ENCODE measurements at places on chromosomes 7 and 10.

DNA sequence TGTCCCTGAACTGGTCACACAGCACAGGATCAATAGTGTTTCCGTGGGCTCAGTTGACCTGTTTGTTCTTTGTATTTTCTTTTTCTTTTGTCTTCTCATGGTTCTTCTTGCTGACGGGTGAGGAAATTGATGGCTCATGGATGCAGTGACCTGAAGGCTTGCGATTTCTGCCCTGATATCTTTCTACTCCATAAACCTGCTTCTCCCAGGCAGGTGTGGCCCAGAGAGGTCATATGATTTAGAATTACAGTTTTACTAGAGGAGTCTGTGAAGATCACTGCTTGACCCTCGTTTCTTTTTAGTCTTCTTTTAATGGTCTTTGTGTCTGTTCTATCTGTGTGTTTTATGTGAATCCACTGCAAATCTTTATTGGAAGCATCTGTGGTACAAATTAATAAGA is 195.1 kb upstream of the KLF6 start:
- DNase-seq, result no peak

GRCh38 chr10:67520924-67521520 is 175.0 kb downstream of the CTNNA3 start:
- peak; percentile 73 for DNase-seq

DNA sequence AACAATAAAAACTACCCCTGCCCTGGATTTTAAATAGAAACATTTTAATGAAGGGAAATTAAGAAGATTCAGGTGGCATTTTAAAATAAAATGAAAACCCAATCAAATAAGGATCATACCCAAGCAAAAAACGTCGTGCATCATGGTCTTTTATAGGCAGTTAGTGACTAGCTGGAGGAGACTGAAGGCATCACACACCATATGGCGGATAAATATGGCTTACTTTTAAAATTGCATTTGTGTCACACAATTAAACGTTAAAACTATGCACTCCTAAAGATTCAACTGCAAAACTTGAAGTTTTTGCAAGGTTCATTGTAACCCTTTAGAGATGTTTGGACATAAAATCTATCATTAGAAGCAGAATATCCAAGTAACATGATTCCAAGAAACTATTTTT is 200.1 kb upstream of the NRG3 start:
- DNase-seq, result no peak

GRCh38 chr10:49185213-49185612 is 3.0 kb downstream of the TMEM273 start:
- DNase-seq, result no peak

GRCh38 chr7:121766676-121767075 is 106.3 kb upstream of the PTPRZ1 start:
- no peak for DNase-seq

- no peak for DNase-seq
These were observed 111.7 kb downstream of the JCAD start for GRCh38 chr10:29947701-29948060.

DNA sequence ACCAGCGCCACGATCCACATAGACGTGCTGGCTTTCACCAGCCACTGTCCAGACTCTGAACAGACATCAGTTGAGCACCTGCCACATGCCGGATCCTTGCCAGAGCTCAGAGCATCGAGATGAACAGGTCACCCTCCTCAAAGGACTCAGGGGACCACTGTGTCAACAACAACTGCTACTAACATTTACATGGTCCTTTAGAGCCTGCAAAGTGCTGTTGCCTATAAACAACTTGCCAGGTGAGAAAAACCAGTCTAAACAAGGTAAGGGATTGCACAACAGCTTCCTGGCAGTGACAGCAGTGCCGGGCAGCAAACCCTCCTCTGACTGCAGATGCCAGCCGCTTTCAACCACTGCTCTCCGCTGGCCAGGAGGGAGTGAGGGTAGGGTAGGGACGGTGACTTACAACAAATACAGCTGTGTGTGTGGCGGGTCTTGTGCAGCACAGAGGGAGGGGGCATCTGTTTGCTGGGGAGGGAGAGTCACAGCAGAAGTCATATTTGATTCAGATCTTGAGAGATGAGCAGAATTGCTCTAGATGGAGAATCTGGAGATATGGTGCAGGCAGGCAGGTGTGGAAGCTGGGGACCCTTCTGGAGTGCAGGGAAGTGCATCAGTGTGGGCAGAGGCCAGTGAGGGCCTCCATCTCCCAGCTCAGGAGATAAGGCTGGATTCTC is 32.8 kb upstream of the RHEB start:
- DNase-seq, result no peak

- peak; percentile 61 for DNase-seq
These were observed 533.4 kb upstream of the SEMA3D start for GRCh38 chr7:85719981-85720953.

GRCh38 chr7:149007611-149008010 is 20.7 kb downstream of the PDIA4 start:
- DNase-seq, result no peak

- DNase-seq, result peak; percentile 96
These were observed 52.7 kb downstream of the HIPK2 start for GRCh38 chr7:139725077-139725476.

DNA sequence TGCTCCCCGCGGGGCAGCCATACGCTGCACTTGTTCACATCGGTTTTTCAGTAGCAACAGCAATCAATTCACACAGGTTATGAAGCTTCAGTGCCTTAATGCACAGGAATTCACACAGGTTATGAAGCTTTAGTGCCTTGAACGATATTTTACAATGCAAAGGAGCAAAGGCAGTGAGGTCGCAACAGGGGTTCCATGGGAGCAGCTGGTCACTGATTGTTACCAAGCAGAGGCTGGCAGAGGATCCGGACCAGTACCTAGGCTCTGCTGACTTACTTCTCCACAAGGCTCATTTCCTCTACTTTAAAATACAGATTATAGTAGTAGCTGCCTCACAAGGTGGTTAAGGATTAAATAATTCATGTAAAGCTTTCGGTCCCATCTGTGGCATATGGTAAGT is 95.2 kb upstream of the ODAD2 start:
- DNase-seq, result no peak

All from fibroblast of lung (primary cell).